Activated CD4-positive, alpha-beta T cell treated with anti-CD3 and anti-CD28 coated beads, Interleukin-2, Interleukin-4, amounts not matched to agents 100 ng/mL and 50 ng/mL, durations not matched to agents 16 hours and 8 hours (primary cell): ENCODE measurements at places on chromosomes 12 and 14.

GRCh38 chr12:75439930-75440329 is 40.6 kb upstream of the GLIPR1 start:
- no peak for DNase-seq

DNA sequence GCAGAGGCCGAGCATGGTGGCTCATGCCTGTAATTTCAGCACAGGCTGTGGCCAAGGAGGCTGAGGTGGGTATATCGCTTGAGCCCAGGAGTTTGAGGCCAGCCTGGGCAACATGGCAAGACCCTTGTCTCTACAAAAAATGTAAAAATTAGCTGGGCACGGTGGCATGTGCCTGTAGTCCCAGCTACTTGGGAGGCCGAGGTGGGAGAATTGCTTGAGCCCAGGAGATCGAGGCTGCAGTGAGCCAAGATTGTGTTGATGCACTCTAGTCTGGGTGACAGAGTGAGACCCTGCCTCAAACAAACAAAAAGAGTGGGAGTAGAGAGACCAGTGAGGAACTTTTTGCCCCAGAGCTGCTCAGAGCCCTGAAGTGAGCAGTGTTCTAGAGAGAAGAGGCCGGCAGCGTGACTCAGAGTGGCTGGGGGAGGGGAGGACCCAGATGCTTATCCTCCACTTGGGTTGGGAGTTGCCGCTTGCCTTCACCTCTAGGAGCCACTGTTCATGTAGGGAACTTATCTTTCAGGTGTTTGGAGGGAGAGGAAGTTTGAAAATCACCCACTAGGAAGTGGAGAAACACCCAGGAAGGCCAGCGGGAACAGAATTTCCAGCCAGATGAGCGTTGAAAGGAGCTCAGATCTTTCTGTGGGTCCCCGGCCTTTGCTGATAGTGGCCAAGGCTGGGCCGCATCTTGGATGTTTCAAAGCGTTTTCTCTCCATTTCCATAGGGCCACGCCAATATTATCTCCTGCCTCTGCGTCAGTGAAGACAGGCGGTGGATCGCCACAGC is 15.3 kb downstream of the CFAP251 start:
- DNase-seq = no peak

DNA sequence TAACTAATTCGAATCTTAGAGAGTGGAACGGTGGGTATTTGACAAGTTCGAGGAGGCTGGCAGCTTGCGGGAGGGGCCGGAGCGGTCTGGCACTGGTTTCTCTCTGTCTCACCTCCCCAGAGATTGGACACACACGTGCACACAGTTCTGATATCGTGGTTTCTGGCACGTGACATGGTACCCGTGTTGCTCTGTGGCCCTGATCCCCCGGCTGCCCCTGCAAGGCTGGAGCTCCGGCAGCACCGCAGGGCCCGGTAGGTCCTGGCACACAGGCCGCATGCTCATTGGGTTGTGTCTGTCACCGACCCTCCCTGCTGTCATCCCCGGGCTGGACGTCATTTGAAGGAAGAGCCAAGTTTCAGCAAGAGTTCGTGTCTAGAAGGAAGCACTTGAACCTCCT is 82.7 kb downstream of the PPP2R5C start:
- no peak for DNase-seq

GRCh38 chr12:130571734-130572133 is 144.4 kb downstream of the RIMBP2 start:
- DNase-seq = no peak

- DNase-seq = peak; percentile 39
Observed at GRCh38 chr14:50813544-50813863, 17.5 kb downstream of the NIN start.

GRCh38 chr14:82872494-82872893 is 1338.8 kb upstream of the SEL1L start:
- DNase-seq = no peak

DNA sequence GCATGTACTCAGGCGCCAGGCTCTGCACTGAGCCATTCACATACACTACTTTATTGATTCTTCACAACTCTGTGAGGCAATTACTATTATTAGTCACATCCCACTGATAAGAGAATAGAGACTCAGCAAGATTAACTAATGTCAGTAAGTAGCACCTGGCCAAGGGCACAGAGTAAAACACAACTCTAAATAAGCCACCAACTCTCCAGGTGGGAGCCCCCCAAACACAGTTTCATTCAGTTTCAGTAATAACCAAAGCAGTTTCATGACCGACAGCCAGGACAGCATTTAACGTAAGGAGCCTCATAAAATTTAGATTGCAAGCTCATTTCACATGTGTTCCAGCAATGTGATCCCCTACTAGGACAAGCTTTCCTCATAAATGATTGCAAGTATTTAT is 323.1 kb upstream of the CCDC196 start:
- no peak for DNase-seq

GRCh38 chr14:34742270-34743115 is 28.1 kb upstream of the CFL2 start:
- DNase-seq = no peak

DNA sequence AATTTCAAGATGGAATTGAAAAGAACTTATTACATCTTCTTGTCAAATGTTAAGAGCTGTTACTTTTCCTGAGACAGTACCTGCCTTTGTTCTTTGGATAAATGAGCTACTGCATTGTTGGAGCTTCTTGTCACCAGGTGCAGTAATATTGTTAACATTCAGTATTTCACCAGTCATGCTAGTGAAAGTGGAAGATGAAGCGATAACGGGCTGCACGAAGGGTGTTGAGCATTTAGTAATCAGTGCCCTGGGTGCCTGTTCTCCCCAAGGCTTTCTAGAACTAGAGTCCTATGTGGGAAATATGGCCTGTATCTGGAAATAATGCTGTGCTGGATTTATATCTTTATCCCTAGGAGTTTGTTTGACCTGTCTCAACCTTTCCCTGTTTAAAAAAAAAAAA is 83.2 kb downstream of the PPP2R5C start:
- peak; percentile 40 for DNase-seq

GRCh38 chr14:28754209-28754985 is 12.2 kb upstream of the FOXG1 start:
- peak; percentile 39 for DNase-seq

DNA sequence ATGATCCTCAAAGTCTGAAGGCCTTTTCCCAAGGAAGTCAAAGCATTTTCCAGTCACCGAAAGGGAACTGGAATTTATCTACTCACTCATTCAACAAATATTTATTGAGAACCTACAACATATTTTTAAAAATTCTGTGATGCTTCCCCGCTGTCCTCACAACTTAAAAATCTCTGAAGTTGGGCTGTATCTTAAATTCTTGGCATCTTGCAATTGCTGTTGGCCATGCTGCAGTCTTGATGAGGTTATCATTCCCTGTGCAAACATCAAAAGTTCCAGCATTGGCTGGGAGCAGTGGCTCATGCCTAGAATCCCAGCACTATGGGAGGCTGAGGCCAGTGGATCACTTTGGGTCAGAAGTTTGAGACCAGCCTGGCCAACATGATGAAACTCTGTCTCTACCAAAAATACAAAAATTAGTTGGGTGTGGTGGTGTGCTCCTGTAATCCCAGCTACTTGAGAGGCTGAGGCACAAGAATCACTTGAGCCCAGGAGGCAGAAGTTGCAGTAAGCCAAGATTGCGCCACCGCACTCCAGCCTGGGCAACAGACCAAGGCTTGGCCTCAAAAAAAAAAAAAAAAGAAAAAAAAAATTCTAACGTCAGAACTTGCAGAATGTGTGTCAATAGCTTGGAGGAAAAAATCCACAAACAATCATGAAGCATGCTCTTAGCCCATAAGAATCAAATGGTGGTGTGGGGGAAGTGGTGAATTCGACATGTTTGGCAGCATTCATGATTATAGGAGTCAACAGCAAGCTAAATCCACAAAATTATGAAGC is 34.9 kb downstream of the CCDC177 start:
- no peak for DNase-seq
